ENCODE measurements at places on chromosomes 5 and 9.

- no peak for DNase-seq
Observed at GRCh38 chr9:75615284-75615683, 275.2 kb upstream of the PCSK5 start.

DNA sequence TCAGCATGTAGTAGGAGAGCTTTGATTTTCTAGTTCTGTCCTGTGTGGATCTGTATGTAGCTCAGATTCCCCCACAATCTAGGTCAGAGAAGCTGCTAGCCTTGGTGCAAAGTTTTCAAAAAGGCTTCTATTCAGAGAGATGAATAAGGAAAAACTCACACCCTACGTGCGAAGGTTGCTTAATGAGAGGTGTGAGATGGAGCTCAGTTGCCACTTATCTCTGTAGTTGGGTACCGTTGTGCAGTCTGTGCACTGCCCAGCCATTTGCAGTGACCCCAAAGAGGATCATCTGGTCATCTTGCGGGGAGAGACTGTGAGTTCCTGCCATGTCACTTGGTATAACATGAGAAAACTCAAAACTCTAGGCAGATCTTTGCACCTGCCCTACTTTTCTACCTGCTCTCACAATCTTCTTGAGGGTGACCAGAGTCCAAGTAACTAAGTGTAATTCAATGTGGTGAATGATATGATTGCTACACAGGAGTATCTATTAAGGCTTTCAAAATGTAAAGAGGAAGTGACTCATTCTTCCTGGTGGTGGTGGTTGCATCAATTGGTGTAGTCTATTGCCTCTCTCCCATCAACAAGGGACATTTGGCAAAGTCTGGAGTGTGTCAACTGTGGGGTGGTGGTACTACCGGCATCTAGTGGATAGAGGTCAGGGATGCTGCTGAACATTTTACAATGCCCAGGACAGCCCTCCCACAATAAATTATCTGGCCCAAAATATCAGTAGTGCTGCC lies 65.2 kb downstream of the TMC1 start:
- DNase-seq: no peak

- DNase-seq: peak; percentile 54
Observed at GRCh38 chr9:14180093-14180959, 133.6 kb downstream of the NFIB start.

DNA sequence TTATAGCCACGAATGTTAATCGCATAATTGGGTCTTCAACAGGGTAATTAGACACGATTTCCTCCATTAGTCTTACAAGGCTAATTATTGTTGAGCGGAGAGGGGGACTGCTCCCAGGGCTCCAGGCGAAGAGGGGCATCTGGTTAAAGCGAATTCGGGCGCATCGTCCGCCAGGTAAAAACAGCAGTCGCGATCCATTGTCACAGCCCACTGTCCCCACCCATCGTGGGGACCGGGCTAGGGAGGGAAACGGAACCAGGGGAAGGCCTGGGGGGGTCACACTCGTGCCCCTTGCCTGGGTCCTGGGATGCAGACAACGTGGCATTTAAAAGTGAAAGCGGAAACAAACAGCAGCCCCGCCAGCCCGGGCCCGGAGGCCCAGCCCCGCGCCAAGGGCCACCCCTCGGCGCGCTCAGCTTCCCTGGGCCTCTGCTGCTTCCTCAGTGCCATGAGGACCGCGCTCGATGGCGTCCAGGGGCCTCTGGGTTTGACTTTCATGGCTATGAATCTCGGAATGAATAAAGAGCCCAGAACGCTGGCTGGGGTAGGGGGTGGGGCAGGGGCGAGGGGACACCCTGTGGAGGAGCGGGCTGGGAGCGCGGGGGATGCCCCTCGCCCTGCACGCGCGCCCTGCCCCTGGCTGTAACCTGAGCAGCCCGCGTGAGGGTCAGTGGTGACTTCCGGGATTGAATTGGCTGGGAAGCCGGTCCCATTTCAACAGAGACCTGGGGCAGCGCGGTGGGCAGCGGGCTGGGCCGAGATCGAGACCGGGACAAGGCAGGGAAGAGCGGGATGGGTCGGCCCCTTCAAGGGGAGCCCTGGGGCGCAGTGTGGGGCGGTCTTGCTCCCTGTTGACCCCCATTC lies 99.9 kb downstream of the GTF3C4 start:
- peak; percentile 31 for DNase-seq

- no peak for DNase-seq
Observed at GRCh38 chr5:173012882-173013281, 29.3 kb downstream of the ATP6V0E1 start.

DNA sequence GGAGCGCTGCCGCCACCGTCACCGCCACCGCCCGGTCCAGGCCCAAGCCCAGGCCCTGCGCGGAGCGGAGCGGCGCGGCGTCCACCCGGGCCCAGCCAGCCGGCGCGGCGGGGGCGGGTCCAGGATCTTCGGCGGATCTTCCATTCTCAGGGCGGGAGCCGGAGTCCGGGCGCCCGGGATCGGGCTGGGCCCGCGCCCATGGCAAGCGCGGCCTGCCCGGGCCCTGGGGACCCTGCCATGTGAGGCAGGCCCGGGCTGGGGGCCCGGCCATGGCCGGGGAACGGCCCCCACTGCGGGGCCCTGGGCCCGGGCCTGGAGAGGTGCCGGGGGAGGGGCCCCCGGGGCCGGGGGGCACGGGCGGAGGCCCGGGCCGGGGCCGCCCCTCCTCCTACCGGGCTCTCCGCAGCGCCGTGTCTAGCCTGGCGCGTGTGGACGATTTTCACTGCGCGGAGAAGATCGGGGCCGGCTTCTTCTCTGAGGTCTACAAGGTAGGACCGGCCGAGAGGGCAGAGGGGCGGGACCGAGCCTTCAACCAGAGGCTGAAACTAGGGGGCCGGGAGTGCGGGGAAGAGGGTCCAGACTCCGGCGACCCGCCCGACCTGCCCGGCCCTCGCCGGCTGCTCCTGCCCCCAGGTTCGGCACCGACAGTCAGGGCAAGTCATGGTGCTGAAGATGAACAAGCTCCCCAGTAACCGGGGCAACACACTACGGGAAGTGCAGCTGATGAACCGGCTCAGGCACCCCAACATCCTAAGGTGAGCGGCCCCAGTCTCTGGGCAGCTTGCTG lies 482 bp downstream of the TESK1 start:
- DNase-seq: peak; percentile 17

GRCh38 chr9:38437193-38437823 lies 13.1 kb upstream of the IGFBPL1 start:
- DNase-seq: no peak
